ENCODE measurements at places on chromosomes 4 and X.
A peak's percentile ranks its signal among the peaks of the same experiment; 100 is the strongest.

DNA sequence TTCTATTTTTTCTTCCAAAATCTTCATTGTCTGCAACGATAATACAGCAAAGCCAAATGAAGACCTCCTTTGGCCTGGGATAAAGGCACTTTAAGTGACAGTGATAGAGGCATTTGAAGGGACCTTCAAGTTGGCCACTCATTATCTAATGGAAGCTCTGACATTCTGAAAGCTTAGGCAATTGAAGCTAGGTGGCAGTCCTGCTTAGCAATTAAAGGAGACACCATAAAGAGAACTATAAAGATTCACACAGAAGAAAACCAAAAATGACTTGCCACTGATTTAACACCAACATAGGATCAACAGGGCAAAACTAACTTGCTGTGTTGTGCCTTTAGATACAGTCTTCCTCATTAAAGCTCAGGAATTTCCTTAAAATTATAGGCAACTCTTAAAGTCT lies 103.3 kb upstream of the TSPAN7 start:
- DNase-seq = peak; percentile 21

DNA sequence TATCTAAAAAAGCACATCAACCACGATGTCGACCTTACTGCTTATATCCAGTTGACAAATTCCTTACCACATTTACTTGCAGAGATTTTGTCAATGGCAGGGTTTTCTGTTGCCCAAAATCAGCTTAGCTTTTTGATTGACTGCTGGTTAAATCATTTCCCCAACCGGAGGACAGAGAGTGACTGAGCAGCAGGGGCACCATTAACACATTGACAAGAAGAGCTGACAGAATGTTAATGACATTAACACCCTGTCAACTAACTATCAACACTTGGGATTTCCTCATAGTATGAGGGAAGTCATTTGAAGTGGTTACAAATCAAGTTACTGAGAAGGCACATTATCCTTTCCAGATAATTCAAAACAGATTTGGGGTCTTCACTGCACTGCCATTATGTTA lies 368.4 kb downstream of the RPA4 start:
- DNase-seq = no peak

GRCh38 chr4:176273736-176274135 lies 4.7 kb upstream of the ASB5 start:
- no peak for DNase-seq

DNA sequence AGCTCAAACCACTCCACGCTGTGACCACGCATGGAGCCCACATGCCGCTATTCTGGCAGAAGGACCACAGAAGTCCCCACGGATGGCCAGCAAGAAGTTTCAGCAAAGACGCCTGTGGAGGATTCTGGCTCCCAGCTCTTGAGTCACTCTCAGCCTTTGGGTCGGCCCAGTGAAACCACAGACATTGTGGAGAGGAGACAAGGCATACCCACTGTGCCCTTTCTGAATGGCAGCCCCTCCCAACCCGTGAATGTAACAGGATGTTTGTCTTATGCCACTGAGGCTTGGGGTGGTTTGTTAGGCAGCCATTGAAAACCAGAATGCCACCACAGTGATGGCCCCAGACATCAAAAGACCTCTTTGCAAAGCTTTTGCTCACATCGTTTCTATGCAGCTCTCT lies 42.7 kb downstream of the ABLIM2 start:
- DNase-seq = no peak

DNA sequence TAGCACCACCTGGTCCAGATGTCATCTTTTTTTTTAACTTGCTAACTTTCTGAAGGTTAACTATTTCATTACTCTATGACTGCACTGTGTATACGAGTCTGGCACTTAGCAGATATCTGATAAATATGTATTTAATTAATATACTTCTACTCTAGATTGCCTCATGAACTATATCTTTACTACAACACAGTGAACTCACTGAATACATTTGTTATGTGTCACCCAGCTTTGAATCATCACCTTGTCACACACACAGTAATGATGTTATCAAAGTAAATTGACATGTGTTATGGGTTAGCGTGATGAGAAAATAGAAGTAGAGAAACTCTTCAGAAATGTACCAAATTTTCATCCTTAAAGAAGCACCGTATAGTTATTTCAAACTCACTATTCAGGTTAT lies 419.3 kb upstream of the ADGRL3 start:
- no peak for DNase-seq

- DNase-seq = no peak
These were observed 45.7 kb upstream of the AGA start for GRCh38 chr4:177487977-177488376.

DNA sequence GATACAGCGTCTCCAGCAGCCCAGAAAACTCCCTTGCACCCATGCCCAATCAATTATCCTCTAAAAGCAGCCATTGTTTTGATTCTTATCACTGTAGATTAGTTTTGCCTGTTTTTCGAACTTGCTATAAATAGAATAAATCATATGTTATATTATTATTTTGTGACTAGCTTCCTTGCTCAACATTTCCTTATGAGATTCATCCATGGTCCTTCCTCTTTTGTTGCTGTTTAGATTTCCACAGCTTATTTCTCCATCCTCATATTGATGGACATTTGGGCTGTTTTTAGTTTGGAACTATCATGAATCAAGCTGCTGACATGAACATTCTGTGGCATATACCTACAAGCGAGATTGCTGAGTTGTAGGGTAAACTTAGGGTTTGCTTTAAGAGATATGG lies 595.3 kb downstream of the BCOR start:
- no peak for DNase-seq

GRCh38 chrX:46328133-46328532 lies 217.1 kb downstream of the ZNF674 start:
- DNase-seq = no peak

- no peak for DNase-seq
These were observed 2.7 kb downstream of the PTPN13 start for GRCh38 chr4:86596807-86597206.

DNA sequence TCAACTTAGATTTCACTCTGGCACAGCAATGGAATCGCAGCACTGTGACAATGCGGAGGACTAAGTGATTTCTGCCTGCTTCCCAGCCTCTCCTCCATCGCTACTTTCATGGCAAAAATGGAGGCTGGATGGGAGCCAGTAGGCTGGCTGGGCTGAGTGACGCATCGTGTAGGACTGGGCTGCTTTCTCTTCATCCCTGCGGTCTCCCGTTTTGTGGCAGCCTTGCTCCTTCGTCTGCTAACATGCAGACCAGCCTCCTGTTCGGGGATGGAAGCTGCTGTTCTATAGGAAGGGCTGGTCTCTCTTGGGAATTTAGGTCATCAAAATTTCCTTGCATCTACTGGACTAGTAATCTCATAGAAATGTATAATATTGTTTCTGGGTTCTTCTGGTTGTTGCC lies 15.8 kb upstream of the RGS12 start:
- DNase-seq = peak; percentile 45

GRCh38 chrX:2266445-2267349 lies 234.1 kb downstream of the DHRSX start:
- DNase-seq = no peak

DNA sequence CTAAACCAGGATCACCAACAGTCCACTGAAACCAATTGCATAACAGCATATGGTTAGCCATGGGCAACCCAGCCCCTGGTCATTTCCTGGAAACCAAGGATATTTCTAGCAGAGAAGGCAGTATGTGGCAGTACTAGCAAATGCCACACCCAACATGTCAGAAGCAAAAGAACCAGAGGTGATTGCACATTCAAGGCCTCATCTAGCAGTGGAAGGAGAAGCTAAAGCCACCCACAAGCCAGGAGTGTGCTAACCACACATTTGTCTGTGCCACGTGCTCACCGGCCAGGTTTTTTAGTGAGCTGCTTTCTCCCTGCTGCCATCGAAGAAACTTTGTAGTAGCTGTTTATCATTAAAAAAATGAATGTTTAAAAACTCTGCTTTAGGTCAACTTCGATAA lies 42.0 kb downstream of the TEC start:
- no peak for DNase-seq

DNA sequence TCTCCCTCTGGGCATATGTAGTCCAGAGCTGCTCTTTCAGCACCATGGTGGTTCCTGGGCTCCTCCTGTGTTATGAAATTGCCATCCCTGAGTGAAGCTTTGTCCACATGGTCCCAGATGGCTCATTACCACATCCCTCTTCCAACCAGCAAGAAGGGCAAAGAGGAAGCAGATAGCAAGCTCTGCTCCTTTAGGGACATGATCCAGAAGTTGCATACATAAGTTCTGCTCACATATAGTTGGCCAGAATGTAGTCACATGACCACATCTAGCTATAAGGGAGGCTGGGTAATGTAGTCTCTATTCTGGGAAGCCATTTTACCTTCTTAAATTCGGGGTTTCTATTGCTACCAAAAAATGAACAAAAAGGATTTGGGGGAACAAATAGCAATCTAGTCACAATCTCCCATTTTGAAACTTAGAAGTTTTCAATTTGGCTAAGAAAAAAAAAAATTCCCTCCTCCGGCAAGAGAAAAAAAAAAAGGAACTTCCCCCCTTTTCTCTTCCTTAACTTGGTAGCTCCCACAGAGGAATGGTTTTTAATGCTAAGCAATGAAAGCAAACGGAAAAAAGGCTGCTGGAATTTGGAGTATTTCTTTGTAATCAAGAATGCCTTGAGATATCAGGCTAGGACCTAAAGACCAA lies 88.2 kb upstream of the USP9X start:
- peak; percentile 34 for DNase-seq

DNA sequence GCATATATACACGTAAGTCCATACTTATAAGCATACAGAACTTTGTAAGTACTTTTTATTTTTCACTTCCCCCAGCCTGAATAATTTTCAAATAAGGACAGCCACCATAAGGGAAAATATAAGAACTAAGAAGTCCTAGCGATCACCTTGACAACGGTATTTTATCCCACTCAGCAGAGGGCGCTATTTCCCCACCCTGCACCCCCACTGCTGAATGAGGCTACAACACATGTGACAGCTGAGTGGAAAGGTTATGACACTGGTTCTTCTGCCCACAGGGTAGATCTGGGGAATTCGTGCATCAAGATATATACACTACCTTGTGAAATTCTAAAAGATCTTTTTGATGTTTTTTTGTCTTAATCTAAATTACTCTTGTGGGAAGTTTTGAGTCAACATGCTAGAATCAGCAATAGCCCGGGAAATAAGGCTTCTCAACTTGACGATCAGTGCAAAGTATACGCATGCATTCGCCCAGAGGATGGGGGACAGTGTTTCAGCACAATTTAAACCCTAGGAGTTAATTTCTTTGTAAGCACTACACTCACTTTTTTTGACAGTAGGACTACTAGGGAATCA lies 151.5 kb downstream of the CORIN start:
- DNase-seq = no peak

- no peak for DNase-seq
These were observed 382.0 kb downstream of the GABRG1 start for GRCh38 chr4:45741897-45742296.

DNA sequence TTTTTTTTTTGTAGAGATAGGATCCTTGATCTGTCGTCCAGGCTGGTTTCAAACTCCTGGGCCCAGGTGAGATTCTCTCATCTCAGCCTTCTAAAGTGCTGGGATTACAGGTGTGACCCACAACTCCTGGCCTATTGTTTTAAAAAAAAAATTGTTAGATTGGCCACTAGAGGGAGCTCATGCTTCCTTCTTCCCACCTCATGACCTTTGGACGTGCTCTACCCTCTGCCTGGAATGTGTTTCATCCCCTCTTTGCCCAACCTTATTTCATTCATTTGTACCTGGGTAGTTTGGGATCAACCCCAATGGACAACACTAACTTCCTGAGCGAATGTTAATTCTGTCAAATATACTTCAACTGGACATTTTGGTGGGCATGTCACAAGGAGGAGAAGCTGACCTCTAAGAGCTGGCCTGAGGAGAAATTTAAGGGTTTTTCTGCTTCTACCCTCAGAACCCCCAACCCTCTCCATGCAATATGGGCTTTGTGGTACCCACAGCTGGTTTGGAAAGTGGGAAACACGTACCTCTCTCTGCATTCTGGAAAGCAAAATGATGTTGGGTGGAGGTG lies 6.4 kb downstream of the PPEF2 start:
- DNase-seq = peak; percentile 13

GRCh38 chr4:127102361-127102760 lies 530.4 kb upstream of the INTU start:
- no peak for DNase-seq

GRCh38 chr4:16157609-16158503 lies 68.4 kb downstream of the TAPT1 start:
- no peak for DNase-seq

DNA sequence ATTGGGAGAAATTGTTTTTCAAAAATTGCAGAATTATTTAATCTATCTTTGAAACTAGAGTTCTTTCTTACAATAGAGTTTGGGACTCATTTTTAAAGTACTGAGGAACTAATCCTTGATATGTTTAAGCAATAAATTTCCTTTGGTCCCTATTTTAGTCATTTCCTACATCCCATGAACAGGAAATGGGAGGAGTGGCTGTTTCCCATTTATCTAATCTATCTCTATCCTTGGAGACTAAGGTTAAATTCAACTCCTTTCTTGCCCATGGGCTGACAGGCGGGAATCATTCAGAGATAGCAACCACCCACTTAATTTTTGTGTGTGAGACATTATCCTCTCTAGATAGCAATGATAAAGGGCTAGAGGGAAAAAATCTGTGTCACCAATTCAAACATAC lies 131.6 kb upstream of the EMCN start:
- DNase-seq = no peak

- DNase-seq = no peak
These were observed 83.0 kb downstream of the MAMLD1 start for GRCh38 chrX:150446151-150446550.

DNA sequence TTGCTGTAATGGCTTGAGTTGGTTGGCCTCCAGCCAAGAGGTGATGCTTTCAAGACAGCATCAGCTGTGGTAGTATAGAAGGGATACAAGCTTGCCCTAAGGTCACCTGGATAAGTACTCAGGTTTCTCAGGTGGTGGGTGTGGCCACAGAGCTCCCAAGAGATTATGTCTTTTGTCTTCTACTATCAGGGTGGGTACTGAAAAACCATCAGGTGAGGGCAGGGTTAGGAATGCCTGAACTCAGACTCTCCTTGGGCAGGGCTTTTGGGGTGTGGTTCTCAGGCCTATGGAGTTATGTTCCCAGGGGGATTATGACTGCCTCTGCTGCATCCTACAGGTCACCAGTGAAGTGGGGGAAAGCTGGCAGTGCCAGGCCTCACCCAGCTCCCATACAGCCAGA lies 654.6 kb upstream of the GALNT7 start:
- DNase-seq = no peak

GRCh38 chrX:12042615-12043014 lies 95.7 kb upstream of the FRMPD4 start:
- DNase-seq = no peak

- DNase-seq = peak; percentile 21
These were observed 412.2 kb downstream of the PPP3CA start for GRCh38 chr4:100935090-100935489.

Measured in globus pallidus (tissue), 1 donor.